Foreskin fibroblast (primary cell): ENCODE measurements at places on chromosomes 7 and 10.
A peak's percentile ranks its signal among the peaks of the same experiment; 100 is the strongest.

- DNase-seq = peak; percentile 92
Observed at GRCh38 chr10:110006358-110007160, 1.2 kb upstream of the ADD3 start.

- DNase-seq = no peak
Observed at GRCh38 chr7:134718211-134718875, 61.1 kb upstream of the CALD1 start.

- no peak for DNase-seq
Observed at GRCh38 chr10:88835910-88836221, 15.8 kb downstream of the ANKRD22 start.

DNA sequence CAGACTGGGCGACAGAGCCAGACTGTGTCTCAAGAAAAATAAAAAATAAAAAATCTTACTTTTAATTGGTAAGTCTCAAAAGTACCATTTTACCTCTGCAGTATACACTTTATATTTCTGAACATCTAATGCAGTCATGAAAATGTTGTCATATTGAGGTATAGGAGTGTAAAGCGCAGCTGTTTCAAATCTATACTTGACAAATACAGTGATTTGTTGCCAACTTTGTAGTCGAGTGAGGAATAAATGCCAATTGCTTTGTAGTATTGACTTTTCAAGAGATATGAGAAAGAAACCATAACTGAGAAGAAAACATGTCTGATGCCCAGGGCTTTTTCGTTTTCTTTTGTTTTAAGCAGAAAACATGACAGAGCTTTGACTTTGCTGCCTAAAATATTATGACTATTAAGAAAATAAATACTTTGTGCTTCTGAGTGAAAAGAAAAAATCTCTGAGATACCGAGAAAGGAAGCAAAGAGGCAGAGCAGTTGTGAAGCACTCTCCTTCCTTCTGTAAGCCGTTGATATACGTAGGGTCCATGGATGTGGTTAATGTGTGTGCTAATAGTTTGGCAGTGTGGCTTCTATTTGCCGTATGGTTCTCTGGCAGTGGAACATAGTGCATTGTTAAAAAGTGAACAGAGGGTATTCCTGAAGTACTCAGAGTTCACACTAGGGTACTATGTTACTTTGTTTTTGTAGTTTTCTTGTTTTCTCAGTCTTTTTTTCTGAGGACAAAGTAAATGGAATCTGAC lies 38.2 kb downstream of the AVL9 start:
- DNase-seq = no peak

- no peak for DNase-seq
Observed at GRCh38 chr10:131908151-131908550, 7.3 kb downstream of the PPP2R2D start.

GRCh38 chr10:97220355-97220754 lies 34.6 kb upstream of the SLIT1 start:
- DNase-seq = no peak

DNA sequence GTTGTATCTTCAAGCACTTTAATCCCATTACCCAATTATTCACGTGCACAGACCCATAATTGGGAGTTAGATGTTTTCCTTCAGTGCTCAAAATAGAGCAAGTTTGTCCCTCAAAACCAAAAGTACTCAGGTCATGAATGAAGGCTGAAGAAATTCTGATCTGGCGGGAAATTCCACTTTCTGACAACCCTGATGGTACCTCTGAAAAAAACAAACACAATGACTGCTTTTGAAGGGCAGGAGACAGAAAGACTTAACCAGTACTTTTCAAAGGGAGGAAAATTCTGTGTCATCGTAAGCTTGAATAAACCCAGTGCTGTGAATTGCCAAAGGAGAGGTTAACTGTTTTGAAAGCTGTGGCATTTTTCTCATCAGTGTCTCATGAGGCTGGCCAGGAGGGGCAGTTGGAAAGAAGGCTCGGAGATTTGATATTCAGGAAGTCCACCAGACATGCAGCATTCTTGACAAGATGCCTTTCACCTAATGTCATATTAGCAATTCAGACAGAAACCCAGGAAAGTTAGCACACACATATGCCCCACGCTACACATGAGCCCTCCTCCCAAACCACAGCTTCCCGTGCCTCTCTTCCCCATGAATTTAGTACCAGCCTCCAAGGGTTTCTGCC lies 347.0 kb downstream of the KCNMA1 start:
- DNase-seq = peak; percentile 90

GRCh38 chr10:860519-860918 lies 71.0 kb downstream of the LARP4B start:
- DNase-seq = no peak

- DNase-seq = no peak
Observed at GRCh38 chr10:98338896-98339295, 70.9 kb upstream of the LOXL4 start.

GRCh38 chr10:103696094-103696410 lies 159.3 kb downstream of the SH3PXD2A start:
- no peak for DNase-seq

- DNase-seq = peak; percentile 58
Observed at GRCh38 chr7:42082144-42082543, 154.9 kb downstream of the GLI3 start.

GRCh38 chr7:100506356-100506923 lies 22.7 kb downstream of the NYAP1 start:
- no peak for DNase-seq

- DNase-seq = peak; percentile 41
Observed at GRCh38 chr10:101693978-101694673, 844 bp downstream of the FBXW4 start.

DNA sequence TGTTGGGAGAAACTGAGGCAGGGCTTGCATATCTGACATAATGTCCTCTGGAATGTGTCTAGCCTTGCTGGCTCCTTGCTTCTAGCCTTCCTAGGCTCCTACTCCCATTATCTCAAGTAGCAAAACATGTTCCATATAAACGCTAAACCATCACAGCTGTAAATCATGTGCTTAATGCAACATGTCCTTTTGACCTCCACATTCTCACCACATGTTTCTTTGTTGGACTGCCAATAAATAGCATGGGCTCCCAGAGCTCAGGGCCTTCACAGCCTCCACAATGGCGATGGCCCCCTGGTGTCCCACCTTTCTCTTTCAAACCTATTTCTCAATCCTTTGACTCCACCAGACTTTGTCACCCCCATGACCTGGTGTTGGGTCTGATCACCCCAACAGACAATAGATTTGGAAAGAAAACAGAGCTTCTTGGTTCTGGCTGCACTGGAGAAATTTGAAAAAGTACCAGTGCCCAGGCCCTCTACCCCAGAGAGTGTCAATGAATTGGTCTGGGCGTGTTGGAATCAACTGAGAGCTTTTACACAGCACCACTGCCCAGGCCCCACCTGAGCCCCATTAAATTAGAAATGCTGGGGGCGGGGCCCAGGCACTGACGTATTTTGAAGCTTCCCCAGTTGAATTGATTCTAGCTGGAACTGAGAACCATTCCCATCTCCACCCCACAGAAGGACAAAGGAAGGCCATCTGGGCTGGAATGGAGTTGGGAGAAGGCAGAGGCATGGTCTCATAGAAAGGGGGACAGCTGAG lies 41.3 kb upstream of the GGCT start:
- DNase-seq = peak; percentile 24

- DNase-seq = peak; percentile 59
Observed at GRCh38 chr10:77744245-77744644, 106.6 kb upstream of the KCNMA1 start.

GRCh38 chr10:102752934-102753664 lies 9.4 kb downstream of the WBP1L start:
- peak; percentile 76 for DNase-seq

- DNase-seq = peak; percentile 64
Observed at GRCh38 chr10:124989526-124989925, 47.6 kb downstream of the ZRANB1 start.

- DNase-seq = no peak
Observed at GRCh38 chr7:126699707-126700106, 553.0 kb downstream of the GRM8 start.

GRCh38 chr10:102460836-102461186 lies 9.5 kb upstream of the C10orf95 start:
- DNase-seq = no peak

GRCh38 chr7:14207138-14207537 lies 217.7 kb upstream of the ETV1 start:
- DNase-seq = no peak

- no peak for DNase-seq
Observed at GRCh38 chr10:45490277-45490676, 116.3 kb downstream of the ALOX5 start.

- DNase-seq = no peak
Observed at GRCh38 chr10:59851864-59852263, 54.5 kb downstream of the CCDC6 start.

DNA sequence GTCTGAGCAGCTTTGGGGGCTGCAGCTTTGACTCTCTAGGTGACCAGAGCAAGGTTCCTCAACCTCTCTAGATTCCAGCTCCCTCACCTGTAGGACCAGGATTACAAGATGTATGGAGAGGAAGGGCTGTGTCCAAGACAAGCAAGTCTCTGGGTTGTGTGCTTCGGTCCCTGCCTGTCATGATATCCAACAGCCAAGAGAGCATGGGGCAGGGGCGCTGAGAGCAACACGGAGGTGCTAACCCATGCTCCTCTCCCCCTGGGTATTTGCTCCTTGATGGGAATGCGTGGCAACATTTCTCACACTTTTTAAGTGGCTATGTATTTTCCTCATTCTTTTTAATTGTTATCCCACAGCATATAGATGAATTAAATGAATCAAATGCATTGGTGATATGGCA lies 10.3 kb downstream of the CDHR1 start:
- no peak for DNase-seq

DNA sequence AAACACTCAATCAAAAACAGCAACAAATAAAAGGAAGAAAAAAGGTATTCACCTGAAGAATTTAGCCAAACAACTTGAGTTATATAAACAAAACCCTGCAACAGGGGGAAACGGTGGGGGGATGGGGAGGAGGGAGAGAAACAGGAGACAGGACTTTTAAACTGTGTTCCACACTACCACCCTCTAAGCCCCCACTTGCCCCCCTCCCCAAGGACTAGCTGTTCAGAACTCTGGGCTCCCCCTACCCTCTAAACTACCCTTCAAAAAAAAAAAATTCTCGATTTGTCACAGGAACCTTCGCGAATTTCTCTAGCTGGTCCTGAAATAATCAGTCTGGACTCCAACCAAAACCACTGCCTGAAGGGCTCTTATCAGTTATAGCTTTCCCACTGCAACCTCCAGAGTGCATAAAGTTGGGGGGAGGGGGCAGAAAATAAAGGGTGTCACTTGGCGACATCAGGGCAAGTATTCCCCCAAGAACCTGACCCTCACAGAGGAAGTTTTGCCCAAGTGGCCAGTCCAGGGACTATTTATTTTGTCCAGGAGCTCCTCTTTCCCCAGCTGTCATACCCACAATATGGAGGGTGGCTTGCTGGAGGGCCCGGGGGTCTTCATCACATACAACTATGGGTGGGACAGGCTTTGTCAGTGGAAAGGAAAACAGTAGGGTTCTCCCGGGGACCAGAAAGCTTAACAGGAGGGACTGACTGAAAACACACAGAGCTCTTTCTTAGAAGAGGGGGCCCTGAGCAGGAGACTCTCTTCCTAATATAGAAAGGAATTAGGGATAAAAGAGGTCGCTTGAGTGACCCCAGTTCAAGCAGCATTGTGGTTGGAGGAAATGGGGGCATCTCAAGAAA lies 1.3 kb downstream of the UBE2H start:
- no peak for DNase-seq
